ENCODE measurements at places on chromosomes 12 and 14.

DNA sequence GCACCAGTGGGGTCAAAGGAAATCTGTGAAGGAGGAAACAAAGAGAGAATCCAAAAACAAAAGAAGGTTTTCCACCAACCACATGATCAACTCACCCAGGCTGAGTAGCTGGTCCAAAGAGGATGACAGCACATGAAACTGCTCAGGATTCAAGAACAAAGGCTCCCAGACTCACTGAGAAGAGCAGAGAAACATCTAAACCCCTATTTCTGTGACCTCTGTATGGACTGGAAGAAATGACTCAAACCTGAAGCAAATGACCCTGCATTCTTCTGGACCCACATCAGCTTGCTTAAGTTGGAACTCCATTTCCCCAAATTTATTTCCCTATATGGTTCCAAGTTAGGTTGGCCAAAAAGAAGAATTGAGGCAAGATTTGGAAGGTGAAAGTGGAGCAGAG is 26.3 kb downstream of the TC2N start:
- no peak for DNase-seq

DNA sequence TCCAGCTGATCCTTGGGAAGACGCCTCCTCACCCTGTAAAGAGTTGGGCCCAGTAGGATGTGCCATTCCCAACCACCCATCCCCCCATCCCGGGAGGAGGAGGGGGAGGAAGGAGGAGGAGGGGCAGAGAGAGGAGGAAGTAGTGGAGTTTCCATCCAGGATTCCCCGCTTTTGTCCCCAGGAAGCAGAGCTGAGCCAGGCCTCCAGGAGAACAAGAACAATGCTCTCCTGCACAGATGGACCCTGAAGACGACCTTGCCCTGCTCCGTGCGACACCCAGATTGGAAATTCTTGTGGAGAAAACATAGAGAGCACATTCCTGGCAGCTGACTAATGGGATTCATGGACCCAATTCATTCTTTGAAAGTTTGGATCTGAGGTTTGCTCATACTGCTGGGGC is 132.3 kb upstream of the CRY1 start:
- DNase-seq, result no peak

DNA sequence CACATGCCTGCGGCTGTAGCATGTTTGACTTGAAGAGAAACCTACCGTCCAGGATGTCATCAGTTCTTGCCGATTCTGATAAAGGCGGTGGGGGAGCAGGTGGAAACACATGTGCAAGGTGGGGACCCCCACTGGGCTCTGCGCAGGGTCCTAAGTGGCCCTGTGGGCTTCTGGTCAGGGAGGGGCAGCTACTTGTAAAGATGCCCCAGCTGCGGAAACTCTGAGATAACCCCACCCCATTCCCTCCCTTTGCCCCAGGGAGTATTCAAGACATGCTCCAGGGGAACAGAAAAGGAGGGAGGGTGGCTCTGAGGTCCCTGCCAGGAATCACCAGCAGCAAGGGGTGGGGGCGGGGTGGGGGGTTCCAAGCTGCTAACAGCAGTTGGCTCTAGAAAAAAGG is 67.6 kb downstream of the PIWIL1 start:
- no peak for DNase-seq

DNA sequence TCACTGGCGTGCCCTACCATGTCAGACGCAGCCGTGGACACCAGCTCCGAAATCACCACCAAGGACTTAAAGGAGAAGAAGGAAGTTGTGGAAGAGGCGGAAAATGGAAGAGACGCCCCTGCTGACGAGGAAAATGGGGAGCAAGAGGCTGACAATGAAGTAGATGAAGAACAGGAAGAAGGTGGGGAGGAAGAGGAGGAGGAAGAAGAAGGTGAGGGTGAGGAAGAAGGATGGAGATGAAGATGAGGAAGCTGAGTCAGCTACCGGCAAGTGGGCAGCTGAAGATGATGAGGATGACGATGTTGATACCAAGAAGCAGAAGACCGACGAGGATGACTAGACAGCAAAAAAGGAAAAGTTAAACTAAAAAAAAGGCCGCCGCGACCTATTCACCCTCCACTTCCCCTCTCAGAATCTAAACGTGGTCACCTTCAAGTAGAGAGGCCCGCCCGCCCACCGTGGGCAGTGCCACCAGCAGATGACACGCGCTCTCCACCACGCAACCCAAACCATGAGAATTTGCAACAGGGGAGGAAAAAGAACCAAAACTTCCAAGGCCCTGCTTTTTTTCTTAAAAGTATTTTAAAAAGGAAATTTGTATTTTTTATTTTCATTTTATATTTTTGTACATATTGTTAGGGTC is 13.2 kb downstream of the TRIP11 start:
- no peak for DNase-seq

GRCh38 chr12:109449845-109450532 is 27.1 kb downstream of the KCTD10 start:
- no peak for DNase-seq

- no peak for DNase-seq
Observed at GRCh38 chr12:117842630-117843029, 126.2 kb downstream of the KSR2 start.

GRCh38 chr12:95319694-95320331 is 102.2 kb downstream of the VEZT start:
- no peak for DNase-seq

GRCh38 chr14:74549588-74549987 is 56.0 kb downstream of the ISCA2 start:
- no peak for DNase-seq

DNA sequence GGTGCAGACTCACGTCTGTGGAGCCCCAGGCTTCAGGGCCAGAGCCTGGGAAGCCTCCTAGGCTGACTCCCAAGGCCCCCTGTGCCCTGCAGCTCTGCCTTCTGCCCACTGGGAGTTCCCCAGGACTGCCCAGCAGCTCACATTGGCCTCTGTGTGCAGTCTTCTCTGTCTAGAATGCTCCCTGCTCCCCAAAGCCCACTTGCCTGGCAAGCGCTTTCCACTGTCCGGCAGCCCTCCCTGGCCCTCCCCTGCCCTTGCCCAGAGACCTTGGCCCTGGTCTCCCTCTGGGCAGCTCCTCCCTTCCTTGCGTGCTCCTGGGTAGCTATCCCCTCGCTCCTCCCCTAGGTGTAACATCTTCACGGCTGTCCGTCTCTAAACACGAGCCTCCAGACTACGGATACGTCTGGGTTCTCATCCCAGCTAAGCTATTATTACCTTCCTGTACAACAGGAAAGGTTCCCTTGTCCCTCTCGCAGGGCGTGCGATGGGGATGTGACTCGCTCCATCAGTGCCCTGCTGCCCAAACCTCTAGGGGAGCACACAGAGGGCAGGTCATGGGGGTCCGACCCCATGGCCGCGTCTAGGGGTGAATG is 325.5 kb upstream of the RTL1 start:
- DNase-seq, result no peak

- no peak for DNase-seq
Observed at GRCh38 chr14:104388011-104388521, 191.5 kb upstream of the C14orf180 start.

- no peak for DNase-seq
Observed at GRCh38 chr12:115941362-115941761, 336.1 kb downstream of the MED13L start.

GRCh38 chr14:101518611-101519473 is 42.5 kb upstream of the DIO3 start:
- DNase-seq, result no peak

DNA sequence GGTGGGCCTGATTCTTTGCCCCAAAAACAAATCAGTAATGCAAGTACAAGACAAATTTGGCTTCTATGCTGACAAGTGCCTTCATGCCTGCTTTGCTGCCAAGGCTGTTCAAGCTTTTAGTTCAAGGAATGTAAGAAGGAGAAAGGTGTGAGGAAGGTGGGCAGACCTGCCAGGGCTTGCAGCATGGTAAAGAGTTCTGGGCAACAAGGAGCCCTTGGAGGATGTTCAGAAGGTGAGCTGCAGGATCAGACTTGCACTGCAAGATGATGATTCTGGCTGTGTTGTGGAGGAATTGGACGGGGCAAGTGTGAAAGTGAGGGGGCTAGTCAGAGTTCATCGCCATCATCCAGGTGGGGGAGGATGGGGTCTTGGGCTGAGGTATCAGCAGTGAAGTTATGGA is 167.9 kb downstream of the NUAK1 start:
- no peak for DNase-seq

DNA sequence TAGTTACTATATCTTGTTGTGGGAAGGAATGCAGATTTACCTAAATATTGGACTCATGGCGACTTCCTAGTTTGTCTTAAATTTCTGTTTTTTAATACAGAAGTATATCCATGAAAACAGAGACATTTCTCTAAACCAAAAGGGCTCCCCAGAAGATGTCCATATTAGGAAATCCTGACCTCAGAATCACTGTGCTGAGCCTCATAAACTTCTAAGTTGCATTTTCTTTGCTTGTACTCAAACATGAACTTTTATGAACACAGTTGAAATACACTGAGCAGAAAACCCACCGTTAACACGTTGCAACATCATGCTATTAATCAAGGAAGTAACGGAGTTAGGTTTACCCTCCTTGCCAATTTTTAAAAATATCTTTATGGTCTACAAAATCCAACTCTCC is 42.9 kb upstream of the NR2C1 start:
- no peak for DNase-seq

DNA sequence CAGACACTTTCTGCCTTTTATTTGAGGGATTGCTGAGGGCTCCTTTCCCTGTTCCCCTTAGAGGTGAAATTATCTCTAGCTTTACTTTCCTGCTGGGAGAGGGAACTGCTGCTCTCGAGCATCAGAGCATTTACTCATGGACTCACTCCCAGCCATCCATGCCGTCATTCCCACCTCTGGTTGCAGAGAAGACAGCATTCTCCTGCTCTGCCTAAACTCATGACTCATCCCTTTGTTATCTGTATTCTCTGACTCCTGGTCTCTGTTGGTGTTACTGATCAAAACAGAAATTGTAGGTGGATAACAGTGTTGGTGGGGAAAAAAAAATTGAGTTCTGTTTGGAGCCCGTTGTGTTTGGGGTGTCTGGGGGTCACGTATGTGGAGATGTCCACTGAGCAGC is 159.3 kb downstream of the TTC8 start:
- DNase-seq, result no peak

- no peak for DNase-seq
Observed at GRCh38 chr12:79114896-79115295, 250.3 kb downstream of the SYT1 start.

DNA sequence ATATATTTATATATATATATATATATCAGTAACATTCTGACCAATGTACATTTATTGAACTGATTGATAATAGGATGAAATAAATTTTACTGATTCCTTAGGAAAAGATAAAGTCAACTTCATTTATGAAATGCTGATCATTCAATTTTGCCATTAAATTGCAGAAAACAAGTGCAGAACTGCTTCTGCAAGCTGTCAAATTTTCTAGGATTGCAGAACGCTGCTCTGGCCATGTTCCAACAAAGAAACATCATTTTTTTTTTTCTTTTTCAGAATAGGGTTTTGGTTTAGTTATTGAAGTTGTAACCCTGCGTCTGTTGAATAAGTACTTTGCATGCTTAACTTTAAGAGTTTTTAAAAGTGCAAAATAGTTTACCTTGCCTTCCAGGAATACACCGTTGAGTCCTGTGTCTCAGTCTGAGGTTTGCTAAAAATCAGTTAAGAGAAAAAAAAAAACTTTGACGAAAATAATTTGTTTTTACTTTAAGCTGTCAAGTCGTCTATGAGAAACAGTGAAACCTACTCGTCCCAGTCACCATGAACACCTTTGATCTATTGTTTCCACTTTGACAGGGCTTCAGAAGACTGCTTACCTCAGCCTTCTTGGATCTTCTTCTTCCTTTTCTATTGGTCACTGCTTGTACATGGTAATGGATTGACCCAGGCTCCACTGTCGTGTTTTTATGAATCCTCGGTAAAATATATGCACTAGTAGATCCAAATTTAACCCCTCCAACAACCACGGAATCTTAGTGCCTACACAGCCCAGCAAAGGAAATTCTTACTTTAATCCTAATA is at the start of gene KERA:
KERA (minus strand) TSS at position 657 of the 798 bp plus-strand sequence. CDS start 1,743 bp downstream, outside the sequence.
- DNase-seq, result no peak

DNA sequence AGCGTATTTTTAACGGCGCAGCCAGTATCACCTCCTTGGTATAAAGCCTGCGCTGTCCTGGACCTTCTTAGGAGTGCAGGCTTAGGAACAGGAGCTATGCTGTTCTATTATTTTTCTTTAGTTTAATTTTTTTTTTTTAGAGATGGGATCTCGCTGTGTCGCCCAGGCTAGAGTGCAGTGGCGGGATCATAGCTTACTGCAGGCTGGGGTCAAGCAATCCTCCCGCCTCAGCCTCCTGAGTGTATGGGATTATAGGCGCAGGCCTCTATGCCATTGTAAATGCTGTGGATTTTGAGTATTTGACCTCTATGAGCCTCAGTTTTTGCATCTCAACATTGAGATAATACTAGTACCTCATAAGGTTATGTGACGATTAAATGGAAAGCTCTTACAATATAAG is 4.1 kb downstream of the OR10AD1 start:
- no peak for DNase-seq

GRCh38 chr14:22838631-22839041 is 2.3 kb downstream of the MMP14 start:
- no peak for DNase-seq

DNA sequence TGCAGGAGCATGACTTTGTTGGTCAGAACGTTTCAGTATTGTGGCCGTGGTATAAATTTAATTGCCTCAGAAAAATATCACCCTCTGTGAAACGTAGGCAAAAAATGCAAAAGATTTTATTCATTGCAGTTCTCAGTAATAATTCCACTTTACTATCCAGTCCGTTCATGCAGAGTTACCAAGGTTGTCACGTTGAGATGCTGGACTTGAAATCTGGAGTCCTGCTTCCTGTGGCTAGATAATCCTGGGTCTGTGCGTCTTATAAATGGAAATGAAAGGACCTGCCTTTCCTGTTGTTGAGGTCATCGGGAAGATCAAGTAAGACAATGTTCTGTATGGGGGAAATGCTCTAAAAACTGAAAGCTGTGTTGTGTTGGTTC is 1.3 kb upstream of the AVPR1A start:
- no peak for DNase-seq

DNA sequence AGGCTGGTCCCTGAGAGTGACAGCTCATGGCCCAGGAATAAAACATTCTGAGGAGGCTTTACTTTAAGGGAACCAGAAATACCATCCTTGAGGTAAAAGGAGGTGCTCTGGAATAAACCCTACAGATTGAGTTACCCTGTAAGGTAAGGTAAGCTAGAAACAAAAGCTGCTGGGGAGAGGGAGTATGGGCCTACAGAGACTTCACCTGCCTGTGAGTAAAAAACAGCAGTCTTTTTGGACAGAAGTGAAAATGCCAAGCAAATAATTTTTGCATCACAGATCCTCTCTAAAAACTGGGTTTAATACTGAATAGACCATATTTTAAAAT is 41.2 kb downstream of the CORO1C start:
- no peak for DNase-seq

All from stimulated activated CD8-positive, alpha-beta memory T cell treated with anti-CD3 and anti-CD28 coated beads, Interleukin-2, amount 100 ng/mL, for 48 hours (primary cell).